ENCODE measurements at places on chromosomes 1 and 21.

DNA sequence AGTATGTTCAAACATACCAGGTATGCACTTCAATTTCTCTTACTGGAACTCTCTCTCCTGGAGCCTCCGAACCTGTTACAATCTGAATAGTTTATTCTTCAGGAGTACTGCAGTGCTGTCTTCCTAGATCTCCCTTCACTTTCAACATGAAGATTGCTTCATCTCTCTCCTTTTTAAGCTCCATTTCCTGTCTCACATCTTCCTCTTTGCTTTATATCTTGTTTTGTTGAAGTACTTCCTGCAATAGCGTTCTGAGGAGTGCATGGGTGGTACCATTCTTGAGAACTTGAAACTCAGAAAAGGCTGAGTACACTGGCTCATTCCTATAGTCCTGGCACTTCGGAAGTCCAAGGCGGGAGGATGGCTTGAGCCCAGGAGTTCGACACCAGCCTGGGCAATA lies 15.7 kb upstream of the C1orf146 start:
- no peak overlapping the region for H3K27ac ChIP-seq
- H3K27me3 ChIP-seq = no peaks in the 10 kb centered on the region
- no peak for DNase-seq
- no peak overlapping the region for H3K4me3 ChIP-seq
- no peaks in the 10 kb centered on the region for H3K36me3 ChIP-seq

GRCh38 chr1:30058970-30059369 lies 664.4 kb downstream of the MATN1 start:
- DNase-seq = peak; percentile 94
- peaks cover 14% of the 10 kb centered on the region for H3K4me1 ChIP-seq
- H3K36me3 ChIP-seq = no peaks in the 10 kb centered on the region
- H3K4me3 ChIP-seq = peak overlapping the region; percentile 39
- peaks cover 9% of the 10 kb centered on the region for H3K27me3 ChIP-seq

DNA sequence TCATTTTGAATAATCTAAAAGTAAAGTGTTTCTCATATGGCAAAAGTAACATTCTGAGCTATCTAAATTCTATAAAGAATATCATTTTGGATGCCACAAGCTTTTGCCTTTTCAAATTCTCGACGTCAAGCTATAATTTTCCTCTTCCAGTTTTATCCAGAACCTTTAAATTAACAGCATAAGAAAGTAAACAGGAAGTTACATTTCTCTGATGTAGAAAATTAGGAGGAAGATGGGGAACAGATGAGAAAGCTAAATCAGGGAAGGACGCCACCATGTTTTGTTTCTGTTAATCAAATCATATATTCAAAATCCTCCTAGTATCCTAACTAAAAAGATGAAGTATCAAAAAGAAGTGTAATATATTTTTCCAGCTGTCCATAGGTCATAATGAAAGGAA lies 8.8 kb upstream of the CAMSAP2 start:
- H3K27ac ChIP-seq = peak overlapping the region; percentile 87
- no peaks in the 10 kb centered on the region for H3K27me3 ChIP-seq

GRCh38 chr1:159554261-159554660 lies 18.5 kb upstream of the OR10J5 start:
- no peak overlapping the region for H3K27ac ChIP-seq
- no peaks in the 10 kb centered on the region for H3K27me3 ChIP-seq
- no peak for DNase-seq
- H3K36me3 ChIP-seq = peaks cover 9% of the 10 kb centered on the region
- H3K4me1 ChIP-seq = peaks cover 21% of the 10 kb centered on the region

DNA sequence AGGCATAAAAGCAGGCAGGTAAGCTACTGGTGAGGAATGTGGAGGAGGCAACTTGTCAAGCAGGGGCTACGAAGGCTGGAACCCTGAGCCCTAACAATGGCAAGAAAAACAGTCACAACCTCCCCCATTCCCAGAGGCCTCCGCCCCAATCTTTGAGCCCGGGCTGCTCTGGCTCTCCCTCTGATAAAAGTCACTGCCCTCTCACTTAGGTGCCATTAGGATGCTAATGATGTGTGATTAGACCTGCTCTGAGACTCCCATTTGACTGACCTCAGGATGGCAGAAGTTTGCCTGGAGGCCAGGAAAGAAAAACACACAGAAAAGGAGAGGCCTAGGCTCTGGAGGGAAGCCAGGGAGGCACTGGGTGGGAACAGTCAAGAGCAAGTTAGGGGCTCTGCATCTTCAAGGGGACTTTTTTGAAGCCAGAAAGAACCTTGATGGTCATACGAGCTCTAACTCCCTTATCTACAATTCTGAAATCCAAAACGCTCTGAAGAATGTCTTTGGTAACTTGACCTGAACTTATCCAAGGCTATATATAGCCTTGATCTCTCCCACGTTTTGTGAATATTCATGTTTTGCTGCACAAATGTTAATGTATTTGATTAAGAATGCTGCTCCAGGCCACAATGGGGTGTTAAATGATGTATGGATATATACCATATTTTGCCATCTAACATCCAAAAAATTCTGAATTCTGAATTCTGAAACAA lies 98.9 kb downstream of the TRABD2B start:
- H3K4me1 ChIP-seq = no peaks in the 10 kb centered on the region
- no peak overlapping the region for H3K27ac ChIP-seq
- H3K36me3 ChIP-seq = no peaks in the 10 kb centered on the region
- H3K27me3 ChIP-seq = no peaks in the 10 kb centered on the region
- DNase-seq = no peak

DNA sequence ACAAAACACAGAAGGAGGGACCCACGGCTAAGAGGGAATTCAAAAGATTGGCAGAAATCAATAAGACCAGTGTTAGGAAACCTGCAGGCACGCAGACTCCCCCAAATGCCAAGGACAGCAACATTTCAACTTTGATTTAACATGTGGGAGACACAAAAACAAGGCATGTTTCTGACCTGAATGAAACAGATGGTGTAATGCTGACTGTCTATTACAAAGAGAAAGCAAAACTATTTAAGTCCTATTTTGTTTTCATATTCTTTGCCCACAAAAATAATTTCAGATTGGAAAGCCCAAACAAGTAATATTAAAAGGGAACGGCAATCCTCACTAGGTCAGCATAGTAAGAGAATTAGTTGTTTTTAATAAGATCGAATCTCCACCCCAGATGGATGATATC lies 107.9 kb downstream of the S1PR1 start:
- H3K27me3 ChIP-seq = peaks cover 16% of the 10 kb centered on the region
- no peaks in the 10 kb centered on the region for H3K36me3 ChIP-seq
- H3K4me1 ChIP-seq = peaks cover 6% of the 10 kb centered on the region
- H3K27ac ChIP-seq = no peak overlapping the region

GRCh38 chr1:207054491-207054890 lies 1.4 kb downstream of the PFKFB2 start:
- H3K27me3 ChIP-seq = peaks cover 10% of the 10 kb centered on the region
- no peak for DNase-seq
- no peak overlapping the region for H3K4me3 ChIP-seq
- H3K36me3 ChIP-seq = peaks cover 9% of the 10 kb centered on the region

GRCh38 chr1:211920602-211921226 lies 90.2 kb upstream of the LPGAT1 start:
- H3K4me1 ChIP-seq = peaks cover 35% of the 10 kb centered on the region
- H3K27ac ChIP-seq = no peak overlapping the region
- DNase-seq = no peak
- H3K27me3 ChIP-seq = peaks cover 24% of the 10 kb centered on the region
- H3K4me3 ChIP-seq = no peak overlapping the region
- no peaks in the 10 kb centered on the region for H3K36me3 ChIP-seq

- no peak overlapping the region for H3K4me3 ChIP-seq
- H3K27me3 ChIP-seq = peaks cover 9% of the 10 kb centered on the region
- no peak overlapping the region for H3K27ac ChIP-seq
- DNase-seq = no peak
Observed at GRCh38 chr21:31612894-31613785, 46.4 kb upstream of the SOD1 start.

DNA sequence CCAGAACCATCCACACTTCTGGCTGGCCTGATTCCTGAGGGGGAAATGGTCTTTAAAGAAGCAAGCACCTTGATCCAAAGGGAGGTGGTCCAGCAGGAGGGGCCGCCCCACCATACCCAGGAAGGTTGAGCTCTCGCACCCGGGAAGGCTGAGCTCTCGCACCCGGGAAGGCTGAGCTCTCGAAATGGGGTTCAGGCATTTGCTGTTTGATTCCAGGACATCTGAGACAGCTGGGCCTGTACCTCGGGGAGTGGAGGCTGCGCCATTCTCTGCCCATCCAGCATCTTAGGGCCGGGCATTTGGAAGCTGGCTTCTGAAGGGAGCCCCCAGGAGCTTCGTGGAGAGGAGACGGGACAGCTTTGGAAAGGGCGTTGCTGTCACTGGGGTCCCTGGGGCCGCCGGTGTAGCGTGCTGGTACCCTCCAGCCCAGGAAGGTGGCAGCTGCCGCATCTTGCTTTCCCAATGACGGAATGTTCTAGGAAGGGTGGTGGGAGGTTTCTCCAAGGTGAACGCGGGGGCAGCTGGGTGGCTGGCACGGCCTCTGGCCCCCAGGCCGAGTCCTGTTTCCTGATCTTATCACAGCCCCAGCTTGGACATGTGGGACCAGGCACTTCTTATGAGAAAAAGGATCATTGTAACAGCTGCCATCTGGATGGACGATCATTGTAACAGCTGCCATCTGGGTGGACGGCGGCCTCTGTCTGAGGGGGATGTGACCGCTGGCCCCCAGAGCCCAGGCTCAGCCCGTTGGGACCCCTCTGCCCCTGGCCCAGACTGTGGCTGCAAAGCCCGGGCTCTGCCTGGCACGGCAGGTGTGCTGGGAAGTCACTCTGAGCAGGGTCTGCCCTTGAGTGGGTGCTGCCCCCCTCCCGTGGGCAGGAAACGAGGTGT lies 61.6 kb downstream of the COL18A1 start:
- peaks cover 3% of the 10 kb centered on the region for H3K27me3 ChIP-seq
- peaks cover 38% of the 10 kb centered on the region for H3K4me1 ChIP-seq
- peaks cover 20% of the 10 kb centered on the region for H3K36me3 ChIP-seq
- no peak for DNase-seq

- H3K27ac ChIP-seq = no peak overlapping the region
- no peaks in the 10 kb centered on the region for H3K4me1 ChIP-seq
- peaks cover 4% of the 10 kb centered on the region for H3K27me3 ChIP-seq
- H3K4me3 ChIP-seq = no peak overlapping the region
Observed at GRCh38 chr1:29389533-29390041, 153.3 kb downstream of the PTPRU start.

- H3K36me3 ChIP-seq = peaks cover 15% of the 10 kb centered on the region
- DNase-seq = no peak
- H3K27me3 ChIP-seq = no peaks in the 10 kb centered on the region
- no peak overlapping the region for H3K4me3 ChIP-seq
- peaks cover 77% of the 10 kb centered on the region for H3K4me1 ChIP-seq
Observed at GRCh38 chr1:149997585-149998262, 12.8 kb downstream of the OTUD7B start.

DNA sequence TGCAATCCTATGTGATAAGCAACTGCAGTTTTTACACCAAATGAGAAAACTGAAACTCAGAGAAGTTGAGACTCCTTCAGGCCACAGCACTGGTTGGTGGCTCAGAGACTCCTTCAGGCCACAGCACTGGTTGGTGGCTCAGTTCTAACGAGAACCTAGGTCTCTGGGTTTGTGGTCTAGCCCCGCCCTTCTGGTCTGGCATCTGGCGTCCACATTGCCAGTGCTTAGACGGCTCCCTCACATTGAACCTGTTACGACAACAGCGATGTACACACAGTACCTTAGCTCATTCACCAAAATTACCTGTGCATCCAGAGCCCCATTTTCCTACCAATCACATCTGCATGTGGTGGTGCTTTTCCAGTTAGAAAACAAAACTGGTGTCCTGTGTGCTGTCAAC lies 66.1 kb downstream of the NID1 start:
- peak overlapping the region; percentile 72 for H3K4me3 ChIP-seq
- H3K36me3 ChIP-seq = peaks cover 61% of the 10 kb centered on the region
- no peak for DNase-seq
- peaks cover 59% of the 10 kb centered on the region for H3K4me1 ChIP-seq
- peak overlapping the region; percentile 99 for H3K27ac ChIP-seq

DNA sequence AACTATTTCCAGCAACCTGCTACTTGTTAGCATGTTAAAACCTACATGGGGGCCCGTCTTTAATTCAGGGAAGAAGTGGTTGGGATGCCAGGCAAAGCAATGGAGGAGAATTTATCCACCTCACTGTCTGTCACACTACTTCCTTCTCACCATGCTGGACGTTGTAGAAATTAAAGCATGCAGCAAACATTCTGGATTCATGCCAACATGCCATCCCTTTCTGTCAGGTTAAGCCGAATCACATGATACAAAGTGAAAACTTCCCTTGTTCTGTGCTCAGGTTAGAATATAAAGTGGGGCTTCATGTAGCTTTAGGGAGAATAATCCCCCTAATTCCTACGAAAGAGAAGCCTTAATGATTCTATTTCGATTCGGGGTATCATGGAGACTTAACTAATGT lies 95.5 kb downstream of the ERG start:
- DNase-seq = no peak
- peaks cover 34% of the 10 kb centered on the region for H3K27me3 ChIP-seq
- no peaks in the 10 kb centered on the region for H3K36me3 ChIP-seq
- no peak overlapping the region for H3K27ac ChIP-seq

DNA sequence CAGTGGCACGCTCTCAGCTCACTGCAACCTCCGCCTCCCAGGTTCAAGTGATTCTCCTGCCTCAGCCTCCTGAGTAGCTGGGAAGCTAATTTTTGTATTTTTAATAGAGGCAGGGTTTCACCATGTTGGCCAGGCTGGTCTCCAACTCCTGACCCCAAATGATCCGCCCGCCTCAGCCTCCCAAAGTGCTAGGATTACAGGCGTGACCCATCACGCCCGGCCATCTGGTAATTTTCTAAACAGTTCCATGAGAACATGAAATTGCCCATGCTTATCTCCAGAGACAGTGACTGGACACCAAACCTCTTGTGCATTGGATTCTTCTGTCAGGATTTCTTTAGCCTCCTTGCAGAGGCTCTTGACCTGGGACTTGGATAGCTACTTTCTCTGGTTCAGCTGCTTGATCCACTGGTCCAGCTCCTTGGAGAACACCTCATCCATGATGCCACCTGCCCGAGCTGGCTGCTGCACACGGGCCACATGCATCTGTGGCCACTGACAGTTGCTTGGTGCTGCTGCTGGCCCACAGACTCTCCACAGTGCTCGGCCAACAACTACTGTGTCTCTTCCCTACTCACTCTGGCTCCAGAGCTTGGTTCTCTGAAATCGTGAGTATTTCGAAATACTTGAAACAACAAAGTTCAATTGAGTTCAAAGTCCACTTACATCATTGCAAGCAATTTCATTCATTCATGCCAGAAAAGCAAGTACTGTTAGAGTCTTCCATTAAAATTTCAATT lies 40.0 kb upstream of the CTPS1 start:
- no peak overlapping the region for H3K27ac ChIP-seq
- H3K27me3 ChIP-seq = peaks cover 2% of the 10 kb centered on the region
- H3K36me3 ChIP-seq = no peaks in the 10 kb centered on the region

DNA sequence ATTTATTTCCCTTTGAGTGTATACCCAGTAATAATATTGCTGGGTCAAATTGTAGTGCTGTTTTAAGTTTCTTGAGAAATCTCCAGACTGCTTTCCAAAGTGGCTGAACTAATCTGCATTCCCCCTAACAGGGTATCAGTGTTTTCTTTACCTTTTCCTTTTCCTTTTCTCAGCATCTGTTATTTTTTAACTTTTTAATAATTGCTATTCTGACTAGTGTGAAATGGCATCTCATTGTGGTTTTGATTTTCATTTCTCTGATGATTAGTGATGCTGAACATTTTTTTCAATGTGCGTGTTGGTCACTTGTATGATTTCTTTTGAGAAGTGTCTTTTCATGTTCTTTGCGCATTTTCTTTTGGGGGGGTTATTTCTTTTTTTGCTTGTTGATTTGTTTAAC lies 374.9 kb upstream of the BRINP3 start:
- no peaks in the 10 kb centered on the region for H3K4me1 ChIP-seq
- no peak overlapping the region for H3K4me3 ChIP-seq
- H3K27me3 ChIP-seq = no peaks in the 10 kb centered on the region
- no peak overlapping the region for H3K27ac ChIP-seq
- no peak for DNase-seq
- H3K36me3 ChIP-seq = no peaks in the 10 kb centered on the region

All from HFFc6 (cell line).